Stimulated activated naive CD4-positive, alpha-beta T cell treated with Interleukin-2 at 50 U/mL for 16 hours (primary cell): ENCODE measurements at places on chromosomes 12 and 14.

GRCh38 chr12:104958805-104959334, 780 bp upstream of the SLC41A2 start:
- DNase-seq = no peak

DNA sequence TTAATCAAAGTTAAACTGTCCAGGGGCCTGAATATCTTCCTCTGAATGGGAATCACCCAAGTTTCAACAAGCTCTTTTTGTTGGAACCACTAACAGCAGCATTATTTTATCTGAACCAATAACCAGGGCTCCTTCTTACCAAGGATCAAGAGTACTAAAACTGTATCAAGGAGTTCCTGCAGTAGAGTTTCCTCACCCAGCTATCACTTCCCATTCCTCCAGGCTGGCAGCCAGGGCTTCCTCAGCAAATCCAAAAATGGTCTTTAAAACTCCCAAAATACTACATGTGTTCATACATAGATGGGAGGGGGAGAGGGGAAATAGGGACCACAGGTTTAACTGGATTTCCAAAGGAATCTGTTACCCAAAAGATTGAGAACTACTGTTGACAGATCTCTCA, 10.5 kb downstream of the FMNL3 start:
- no peak for DNase-seq

- peak; percentile 19 for DNase-seq
Measured at GRCh38 chr12:46303039-46303666, 34.3 kb upstream of the SLC38A1 start.

DNA sequence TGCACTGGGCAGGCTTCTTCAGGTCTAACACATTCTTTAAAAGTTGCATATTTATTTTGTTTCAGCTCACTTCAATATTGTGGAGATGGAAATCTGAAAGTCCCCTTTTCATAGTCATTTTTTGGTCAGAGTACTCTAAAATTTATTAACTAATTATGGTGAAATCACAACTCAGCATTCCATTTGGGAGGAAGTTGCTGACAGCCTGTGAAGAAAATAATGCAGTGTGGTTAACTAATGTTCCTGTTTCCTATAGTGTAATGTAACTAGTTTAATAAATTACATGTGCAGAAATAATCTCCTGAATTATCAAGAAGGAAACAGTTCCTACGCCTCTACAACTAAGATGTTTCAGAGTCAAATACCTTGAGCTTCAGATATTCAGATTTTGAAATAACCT, 17.1 kb downstream of the LRFN5 start:
- DNase-seq = no peak

DNA sequence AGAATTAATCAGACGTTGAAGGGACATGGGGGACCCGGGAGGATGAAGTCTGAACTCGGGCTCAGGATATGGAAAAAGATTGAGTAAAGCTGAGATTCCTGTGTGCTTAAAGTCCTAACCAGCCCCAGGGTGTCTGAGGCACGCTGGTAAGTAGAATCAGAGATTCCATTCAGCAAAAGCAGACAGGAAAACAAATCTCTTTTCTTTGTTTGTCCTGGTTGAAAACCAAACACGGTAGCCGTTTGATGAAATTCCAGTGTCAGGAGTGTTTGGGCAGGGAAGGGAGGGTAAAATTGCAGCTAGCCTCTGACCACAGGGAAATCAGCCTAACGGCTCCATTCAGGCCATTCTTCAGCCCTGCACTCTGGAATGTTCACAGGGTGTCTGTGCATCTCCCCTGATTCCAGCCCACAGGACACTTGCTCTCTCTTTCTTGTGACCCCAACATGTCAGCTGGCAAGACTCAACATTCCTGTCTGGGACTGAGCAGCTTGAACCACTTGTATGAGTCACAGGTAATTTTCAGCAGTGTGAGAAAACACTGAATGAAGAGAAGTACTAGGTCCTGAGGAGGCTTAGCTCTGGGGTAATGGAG, 31.0 kb downstream of the NINJ2 start:
- no peak for DNase-seq

DNA sequence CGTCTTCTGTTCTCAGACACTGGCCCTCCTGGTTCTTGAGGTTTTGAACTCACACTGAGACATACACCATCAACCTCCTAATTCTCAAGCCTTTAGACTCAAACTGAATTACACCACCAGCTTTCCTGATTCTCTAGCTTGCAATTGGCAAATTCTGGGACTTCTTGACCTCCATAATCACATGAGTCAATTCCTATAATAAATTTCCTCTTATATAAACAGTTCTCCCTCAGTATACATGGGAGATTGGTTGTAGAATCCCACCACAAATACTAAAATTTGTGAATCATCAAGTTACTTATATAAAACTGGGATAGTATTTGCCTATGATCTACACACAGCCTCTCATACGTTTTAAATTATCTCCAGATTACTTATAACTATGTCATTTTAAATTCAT, 162.2 kb downstream of the DIO2 start:
- no peak for DNase-seq

GRCh38 chr12:128399253-128399652, 132.3 kb downstream of the TMEM132C start:
- DNase-seq = no peak

- no peak for DNase-seq
Measured at GRCh38 chr14:80714474-80714873, 227.1 kb downstream of the CEP128 start.

- no peak for DNase-seq
Measured at GRCh38 chr12:105423921-105424320, 93.4 kb downstream of the C12orf75 start.

GRCh38 chr14:70622111-70622712, 19.5 kb upstream of the TTC9 start:
- peak; percentile 4 for DNase-seq

- DNase-seq = no peak
Measured at GRCh38 chr14:23248601-23249000, 10.9 kb downstream of the RNF212B start.

- no peak for DNase-seq
Measured at GRCh38 chr14:51242545-51243490, 2.8 kb downstream of the TMX1 start.

DNA sequence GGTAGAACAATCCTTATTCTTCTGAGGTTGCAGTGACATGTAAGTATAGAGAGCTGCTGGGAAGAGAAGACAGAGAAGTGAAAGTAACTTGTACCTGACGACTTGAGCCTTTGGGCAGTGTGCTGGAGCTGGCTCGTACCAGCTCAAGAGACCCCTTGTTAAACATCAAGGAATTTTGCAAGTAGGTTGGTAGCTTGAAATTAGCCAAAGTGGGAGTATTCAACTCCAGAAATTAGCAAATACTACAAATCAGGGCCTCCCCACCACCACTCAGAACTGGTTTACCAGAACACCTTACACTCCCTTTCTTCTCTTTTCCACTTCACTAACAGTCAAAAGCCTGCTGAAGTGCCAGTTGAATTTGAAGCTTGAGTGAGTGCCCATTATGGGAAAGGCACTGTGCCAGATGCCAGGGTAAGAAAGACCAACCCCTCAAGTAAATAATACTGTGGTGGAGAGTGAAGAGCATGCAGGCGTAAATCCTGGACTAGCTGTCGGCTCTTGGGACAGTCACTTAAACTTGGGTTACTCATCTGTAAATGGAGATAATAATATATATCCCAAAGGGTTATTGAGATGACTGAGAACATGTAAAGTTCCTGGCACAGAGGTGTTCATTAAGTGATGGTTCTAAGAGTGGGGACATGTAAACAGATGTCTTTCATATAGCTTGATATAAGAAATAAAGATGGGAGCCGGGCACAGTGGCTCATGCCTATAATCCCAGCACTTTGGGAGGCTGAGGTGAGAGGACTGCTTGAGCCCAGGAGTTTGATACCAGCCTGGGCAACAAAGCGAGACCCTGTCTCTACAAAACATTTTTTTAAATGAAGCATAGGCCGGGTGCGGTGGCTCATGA, 27.0 kb upstream of the EID3 start:
- DNase-seq = no peak

DNA sequence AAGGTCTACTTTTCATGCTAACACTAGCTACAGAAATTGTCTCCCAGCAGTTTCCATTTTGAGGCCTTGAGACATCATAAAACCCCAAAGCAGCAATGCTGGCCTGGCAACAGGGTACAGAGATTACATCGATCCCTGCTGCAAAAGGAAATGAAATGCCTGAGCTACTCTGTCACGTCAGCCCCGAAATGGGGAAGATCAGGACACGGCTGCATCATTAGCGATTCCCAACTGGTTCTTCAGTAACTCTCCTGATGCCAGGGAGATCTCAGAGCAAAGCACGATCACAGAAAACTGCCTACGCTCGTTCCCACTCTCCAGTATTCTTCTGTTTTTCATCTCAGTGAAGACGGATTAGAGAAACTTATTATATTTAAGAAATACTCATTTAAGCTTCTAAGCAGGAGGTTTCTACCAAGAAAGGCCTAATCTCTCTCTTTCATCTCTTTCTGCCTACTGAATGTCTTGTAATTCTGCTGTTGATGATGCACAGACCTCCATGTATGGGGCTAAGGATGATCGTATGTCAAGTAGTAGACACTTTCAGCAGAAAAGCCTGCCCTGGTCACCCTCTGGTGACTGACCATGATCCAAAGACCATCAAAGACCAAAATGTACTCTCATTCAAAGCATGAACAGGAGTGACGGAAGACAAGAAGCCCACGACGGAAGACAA, 168.5 kb downstream of the RIMBP2 start:
- DNase-seq = no peak

DNA sequence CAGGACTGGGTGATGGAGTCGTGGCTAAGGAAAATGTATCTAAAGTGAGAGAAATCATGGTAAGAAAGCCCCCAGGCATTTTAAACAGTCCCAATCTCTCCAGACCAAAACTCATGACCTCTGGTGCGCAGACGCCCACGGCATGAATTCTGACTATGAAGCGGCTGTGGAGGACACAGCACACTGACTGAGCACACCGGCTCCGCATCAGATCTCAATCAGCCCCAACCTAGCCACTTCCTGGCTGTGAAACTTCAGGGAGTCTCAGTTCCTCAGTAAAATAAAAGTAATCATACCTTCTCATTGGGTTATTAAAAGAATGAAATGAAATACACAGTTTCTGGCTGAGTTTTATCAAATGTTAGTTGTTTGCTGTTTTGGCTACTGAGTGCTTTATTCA, 38.7 kb downstream of the SETD3 start:
- DNase-seq = no peak

DNA sequence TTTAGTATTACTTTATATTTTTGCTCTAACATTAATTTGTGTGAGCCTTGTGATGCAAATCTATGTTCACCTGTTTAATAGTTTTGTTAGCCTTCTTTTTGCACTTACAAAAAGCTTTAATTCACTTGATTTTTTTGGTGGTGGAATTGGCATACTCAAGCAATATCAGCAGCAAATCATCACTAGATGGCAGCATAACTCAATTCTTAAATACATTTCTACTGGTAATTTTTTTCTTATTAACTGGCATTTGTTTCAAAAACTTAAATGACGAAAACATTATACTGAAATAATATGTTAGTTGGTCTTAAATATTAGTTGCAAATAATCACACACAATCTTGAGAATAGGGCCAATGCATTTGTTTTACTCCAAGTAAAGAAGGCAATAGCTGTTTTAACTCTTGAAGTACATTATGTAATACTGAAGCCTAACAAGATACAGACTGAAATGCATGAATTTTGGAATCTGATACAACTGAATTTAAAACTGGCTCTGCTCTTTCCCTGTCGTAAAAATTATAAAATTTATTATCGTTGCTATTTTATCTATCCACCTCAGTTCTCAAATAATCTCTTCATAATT, 151.5 kb downstream of the ATXN7L3B start:
- DNase-seq = no peak

GRCh38 chr14:50978529-50978871, 34.2 kb upstream of the PYGL start:
- DNase-seq = no peak

DNA sequence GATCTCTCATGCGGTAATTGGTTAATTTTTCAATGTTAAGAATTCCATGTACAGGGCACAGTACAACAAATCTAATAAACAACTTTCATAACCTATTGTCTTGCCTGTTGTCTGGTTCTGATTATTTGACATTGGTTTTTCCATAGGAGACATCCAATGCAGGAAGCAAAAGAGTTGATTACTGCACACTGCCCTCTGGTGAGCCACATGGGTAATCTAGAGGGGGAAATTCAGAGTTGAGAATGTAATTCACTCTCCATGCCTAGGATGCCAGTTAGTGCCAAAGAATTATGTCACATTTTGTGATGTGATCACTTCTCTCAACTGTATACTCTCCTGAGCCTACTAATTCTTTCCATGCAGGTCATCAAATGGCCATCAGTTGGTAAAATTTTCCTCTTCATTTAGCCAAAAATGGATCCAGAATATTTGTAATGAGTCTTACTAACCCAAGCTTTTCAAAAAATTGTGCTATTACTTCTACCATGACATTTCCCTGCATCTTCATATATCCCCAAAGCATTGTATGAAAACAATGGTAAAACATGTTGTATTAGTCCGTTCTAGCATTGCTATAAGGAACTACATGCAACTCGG, 17.7 kb upstream of the CCDC91 start:
- DNase-seq = no peak

DNA sequence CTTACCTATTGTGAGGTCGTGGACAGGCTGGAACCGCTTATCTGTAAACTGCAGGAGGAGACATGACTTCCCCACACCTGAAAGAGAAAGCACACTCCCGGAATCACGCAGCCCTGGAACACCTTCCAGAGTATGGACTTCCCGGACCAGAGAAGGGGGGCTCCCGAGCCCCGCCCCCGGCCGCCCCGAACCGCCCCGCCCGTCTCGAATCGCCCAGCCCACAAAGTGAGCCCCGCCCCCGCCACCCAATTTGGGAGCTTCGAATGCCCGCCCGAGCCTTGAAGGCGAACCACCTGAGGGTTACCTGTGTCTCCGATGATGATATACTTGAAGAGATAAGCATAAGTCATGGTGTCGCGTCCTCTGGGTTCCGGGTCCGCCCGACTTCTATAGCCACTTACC, 235 bp downstream of the RAB2B start:
- DNase-seq = peak; percentile 89

GRCh38 chr12:115755061-115755724, 522.3 kb downstream of the MED13L start:
- no peak for DNase-seq

DNA sequence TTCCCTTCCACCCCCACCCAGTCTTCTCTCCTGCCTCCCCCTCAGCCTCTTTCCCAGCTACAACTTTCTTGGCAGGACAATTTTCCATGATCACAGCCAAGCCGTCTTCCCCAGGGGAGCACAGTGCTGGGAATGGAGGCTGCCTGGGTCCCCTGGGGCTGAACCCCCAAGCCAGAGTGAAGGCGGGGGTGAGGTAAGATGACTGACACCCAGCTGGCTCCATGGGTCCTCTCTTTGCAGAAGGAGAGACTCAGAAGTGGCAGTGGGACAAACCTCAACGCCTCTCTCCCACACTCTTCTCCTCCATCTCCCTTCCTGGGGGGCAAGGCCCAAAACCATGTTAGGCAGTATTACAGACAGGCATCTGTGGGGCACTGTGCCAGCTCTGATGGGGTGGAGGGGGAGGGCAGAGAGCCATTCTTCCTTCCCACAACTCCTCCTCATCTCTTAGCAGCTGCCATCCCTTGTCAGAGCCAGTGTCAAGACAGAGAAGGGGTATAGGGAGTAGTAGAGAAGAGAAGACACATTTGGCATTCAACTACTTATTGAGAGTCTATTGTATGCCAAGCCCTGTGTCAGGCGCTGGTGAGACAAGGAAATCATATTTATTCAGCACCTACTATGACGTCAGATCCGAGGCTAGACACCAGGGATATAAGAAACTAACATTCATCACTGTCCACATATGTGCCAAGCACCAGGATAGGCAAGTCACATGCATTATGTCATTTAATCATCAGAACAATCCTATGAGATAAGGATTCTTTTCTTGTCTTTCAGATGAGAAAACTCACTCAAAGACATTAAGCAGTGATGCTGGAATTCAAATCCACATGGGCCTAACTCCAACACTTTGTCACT, 3.6 kb downstream of the ITGA7 start:
- DNase-seq = no peak
